Activated T-cell treated with anti-CD3 and anti-CD28 coated beads, Interleukin-2, amount 50 U/mL, for 4 hours (primary cell): ENCODE measurements at places on chromosomes 4 and X. TPM values are rescaled to one million over a fixed set of nuclear protein-coding genes. Genes with fewer than 3 reads are reported as not detected.

NDST3 gene
- not detected for total RNA-seq

- no peak for DNase-seq
Observed at GRCh38 chrX:150926791-150927190, 28.3 kb upstream of the CD99L2 start.

GRCh38 chrX:69289046-69289792, 124.0 kb upstream of the PJA1 start:
- DNase-seq: no peak

HMX1 gene
- total RNA-seq: not detected

CPZ gene
- not detected for total RNA-seq

- DNase-seq: no peak
Observed at GRCh38 chr4:76782837-76783236, 115.1 kb downstream of the SOWAHB start.

- no peak for DNase-seq
Observed at GRCh38 chr4:575281-576141, 584 bp downstream of the TMEM271 start.

DNA sequence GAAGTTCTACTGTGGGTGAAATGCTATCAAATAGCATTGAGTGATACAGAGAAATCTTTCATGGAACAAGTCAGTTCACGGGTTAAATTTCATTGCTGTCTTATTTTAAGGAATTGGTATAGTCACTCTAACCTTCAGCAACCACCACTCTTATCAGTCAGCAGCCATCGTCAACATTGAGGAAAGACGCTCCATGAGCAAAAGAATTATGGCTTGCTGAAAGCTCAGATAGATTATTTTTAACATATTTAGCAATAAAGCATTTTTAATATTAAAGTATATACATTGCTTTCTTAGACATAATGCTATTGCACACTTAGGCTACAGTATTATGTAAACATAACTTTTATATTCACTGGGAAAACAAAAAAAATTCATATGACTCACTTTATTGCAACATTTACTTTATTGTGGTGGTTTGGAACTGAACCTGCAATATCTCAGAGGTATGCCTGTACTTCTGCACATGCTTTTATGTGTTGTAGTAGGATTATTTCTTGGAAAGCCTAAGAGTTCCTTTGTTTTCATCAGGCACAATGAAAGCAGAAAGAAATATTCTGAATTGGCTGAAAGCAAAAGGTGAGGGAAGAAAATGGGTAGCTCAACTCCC, 586.7 kb downstream of the GBA3 start:
- DNase-seq: no peak

DNA sequence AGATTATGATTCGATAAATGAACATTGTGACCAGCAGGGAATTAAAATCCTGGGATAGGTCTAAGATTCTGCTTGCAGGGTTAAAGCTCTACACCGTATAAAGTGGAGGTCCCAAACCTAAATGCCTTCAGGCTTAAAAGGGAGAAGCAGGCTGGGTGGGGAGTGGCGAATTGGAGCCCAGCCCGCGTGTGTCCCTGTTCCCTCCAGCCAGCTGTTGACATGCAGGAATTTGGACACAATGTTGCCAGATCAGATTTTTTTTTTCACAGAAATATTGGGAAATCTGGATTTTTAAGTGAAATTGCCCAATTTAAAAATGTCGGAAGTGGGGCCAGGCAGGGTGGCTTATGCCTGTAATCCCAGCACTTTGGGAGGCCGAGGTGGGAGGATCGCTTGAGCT, 60.5 kb downstream of the ELF4 start:
- no peak for DNase-seq

DNA sequence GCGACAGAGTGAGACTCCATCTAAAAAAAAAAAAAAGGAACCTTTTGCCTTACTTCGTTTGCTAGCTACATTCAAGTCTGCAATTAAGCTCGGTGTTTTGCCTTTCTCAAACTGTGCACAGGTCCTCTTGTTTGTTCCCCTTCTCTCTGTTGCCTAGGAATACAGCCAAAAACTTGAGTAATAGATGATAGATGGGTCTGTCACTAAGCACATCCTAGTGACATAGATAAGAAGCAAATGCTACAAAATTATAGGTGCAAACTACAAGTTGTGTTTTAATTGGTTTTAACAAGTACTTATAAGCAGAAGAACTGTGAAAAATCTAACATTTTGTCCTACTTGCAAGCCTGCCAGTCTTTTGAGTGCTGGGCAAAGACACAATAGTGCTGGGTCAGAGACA, 95.2 kb downstream of the SNCA start:
- DNase-seq: no peak

- no peak for DNase-seq
Observed at GRCh38 chr4:120526033-120526432, 396.5 kb downstream of the PRDM5 start.

DNA sequence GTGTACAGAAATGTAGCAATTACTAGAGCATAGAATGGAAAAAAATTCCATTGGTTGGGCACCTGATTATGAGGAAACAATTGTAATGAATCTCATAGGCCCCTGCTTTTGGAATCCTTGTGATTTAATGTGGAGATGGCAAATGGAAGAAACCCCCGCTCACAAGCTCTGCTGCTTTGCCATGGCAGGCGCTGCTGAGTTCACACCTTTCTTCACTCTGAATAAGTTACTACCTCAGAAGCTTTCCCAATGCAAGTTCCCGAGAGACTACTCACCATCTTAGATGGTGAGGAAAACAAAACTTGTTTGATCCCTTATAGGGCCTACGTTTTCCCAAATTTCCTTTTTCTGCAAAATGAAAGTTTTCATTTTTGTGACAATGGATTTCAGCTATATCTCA, 266.6 kb upstream of the TAPT1 start:
- DNase-seq: no peak

GRCh38 chrX:109487640-109488039, 5.8 kb upstream of the GUCY2F start:
- DNase-seq: no peak

DNA sequence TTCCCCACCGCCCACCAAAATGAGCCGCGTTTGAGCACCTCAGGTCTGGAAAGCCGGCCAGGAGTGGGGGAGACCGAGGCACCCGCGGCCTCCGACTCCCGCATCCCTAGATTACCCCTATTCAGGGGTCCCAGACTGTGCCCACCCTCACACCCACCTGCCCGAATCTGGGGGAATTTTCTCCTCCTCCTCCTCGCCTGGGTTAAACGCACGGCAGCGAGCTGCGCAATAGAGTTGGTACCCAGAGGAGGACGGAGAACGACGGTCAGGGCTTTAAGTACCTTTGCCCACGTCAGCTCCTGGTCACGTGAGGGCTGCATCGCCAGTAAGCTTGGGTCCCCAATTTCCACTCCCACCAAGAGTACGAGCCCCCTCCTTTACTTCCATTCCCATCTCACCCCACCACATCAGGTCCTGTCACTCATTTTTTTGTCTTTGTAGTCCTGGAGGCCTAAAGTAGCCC, at the start of gene ARMCX2:
Gene ARMCX2, minus strand, starts transcription at position 250 of the 463 bp plus-strand sequence. CDS start 2,262 bp downstream, outside the sequence.
- DNase-seq: no peak

- no peak for DNase-seq
Observed at GRCh38 chr4:39820186-39820585, 122.2 kb downstream of the UBE2K start.

DNA sequence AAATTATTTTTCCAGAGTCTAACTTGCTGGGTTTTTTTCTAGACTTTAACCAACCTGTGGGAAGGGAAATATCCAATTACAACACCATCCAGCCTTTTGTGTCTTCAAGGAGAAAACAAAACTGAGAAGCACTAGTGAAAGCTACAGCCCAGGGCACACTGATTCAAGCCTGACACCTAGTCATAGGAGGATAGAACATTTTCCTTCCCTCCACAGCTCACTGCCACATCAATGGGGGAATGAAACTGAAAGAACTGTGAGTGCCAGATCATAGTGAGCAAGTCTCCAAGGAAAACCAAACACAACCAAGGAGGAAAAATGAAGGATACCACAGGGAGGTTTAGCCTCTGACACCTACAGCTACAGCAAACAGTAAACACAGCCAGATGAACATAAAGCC, 43.3 kb upstream of the MAGEA8 start:
- no peak for DNase-seq

MTCP1 gene
- 5.5 TPM for total RNA-seq

IRAK1 gene
- 273 TPM for total RNA-seq

TLR1 gene
- 2.0 TPM for total RNA-seq

DNA sequence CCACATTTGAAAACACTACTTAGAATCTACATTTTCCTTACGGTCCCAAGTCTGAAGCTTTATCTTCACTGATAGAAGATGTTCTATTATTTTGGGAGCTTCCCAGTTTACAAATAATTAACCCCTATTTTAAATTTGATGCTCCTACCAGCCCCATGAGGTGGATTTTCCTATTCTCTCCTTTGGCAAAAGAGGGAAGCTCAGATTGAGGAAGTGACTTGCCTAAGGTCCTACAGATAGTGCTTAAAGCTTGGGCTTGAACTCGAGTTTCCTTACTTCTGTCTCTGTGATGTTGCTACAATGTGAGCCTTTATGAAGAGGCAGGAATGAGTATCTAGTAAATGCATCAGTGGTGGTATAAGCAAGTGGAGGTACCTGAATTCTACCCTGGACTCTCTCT, 27.5 kb downstream of the HEPH start:
- no peak for DNase-seq

GPM6B gene
- 0.10 TPM for total RNA-seq
